Testis (tissue), 5 donors: ENCODE measurements at places on chromosomes 12 and 14. TPM values are rescaled to one million over a fixed set of nuclear protein-coding genes. Genes with fewer than 3 reads are reported as not detected.

DNA sequence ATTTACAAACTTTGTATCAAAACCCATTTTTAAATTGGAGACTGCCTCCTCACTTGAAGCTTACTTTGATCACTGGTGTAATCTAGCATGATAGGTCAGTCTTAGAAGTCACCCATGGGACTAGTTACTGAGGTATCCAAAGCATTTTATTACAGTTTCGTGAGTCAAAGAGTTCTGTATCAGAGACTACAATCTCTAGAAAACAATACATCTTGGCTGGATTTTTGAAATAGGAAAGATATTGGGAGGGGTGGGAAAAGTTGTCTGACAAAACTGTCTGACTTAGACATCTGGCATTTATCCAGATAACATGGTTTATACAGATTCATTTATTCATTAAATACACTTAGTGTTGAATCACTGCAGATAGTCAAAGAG, 173.5 kb upstream of the PDZRN4 start:
- no peak for DNase-seq

GRCh38 chr12:72330301-72330700, 58.1 kb downstream of the TRHDE start:
- DNase-seq = peak; percentile 49

- DNase-seq = no peak
These were observed 3.6 kb upstream of the CFAP73 start for GRCh38 chr12:113145720-113146551.

DNA sequence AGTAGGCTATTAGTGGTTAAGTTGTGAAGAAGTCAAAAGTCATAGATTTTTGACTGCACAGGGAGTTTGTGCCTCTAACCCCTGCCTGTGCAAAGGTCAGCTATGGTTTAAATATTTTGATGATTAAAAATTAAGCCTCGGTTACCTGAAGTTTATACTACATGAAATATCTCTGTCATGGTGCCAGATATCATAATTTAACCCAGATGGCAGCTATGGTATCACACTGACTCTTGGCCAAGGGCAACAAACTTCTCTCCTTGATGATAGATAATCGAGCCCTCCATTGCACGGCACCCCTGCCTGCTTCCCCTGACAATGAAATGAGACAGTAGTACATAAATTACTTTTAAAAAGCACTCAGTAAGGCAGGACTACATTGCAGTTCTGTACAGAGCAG, 80.8 kb downstream of the SLC35F4 start:
- no peak for DNase-seq

DNA sequence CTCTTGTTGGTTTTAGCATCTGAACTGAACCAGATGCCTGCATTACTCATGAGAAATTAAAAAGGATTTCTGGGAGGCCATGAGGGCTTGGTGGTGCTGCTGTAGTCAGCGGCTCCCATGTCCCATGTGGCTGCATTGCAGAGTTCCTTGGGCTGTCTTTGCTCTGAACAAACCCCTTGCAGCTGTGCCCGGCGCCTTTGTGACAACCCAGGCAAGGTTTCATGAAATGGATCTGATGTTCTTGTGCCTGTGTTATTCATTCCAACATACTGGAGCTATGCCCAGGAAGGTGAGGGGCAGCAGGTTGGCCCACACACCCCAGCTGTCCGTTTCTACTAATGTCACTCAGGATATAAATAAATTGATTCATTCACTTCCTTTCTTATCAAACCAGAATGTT, 40.8 kb downstream of the TGFB3 start:
- DNase-seq = no peak

DNA sequence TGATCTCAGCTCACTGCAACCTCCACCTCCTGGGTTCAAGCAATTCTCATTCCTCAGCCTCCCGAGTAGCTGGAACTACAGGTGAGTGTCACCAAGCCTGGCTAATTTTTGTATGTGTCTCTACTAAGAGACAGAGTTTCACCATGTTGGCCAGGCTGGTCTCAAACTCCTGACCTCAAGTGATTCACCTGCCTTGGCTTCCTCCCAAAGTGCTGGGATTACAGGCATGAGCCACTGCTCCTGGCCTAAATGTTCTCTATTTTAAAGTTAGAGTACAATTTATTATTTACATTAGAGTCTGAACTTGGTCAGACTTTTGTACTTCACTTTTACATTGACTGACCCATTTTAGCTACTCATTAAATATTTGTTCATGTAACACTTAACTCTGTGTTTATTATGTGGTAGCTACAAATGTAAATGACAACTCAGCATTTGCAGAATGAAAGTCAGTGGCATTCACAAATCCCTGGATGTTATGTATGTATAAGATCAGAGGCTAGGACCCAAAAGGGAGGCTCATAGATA, 409.6 kb downstream of the APAF1 start:
- no peak for DNase-seq

DNA sequence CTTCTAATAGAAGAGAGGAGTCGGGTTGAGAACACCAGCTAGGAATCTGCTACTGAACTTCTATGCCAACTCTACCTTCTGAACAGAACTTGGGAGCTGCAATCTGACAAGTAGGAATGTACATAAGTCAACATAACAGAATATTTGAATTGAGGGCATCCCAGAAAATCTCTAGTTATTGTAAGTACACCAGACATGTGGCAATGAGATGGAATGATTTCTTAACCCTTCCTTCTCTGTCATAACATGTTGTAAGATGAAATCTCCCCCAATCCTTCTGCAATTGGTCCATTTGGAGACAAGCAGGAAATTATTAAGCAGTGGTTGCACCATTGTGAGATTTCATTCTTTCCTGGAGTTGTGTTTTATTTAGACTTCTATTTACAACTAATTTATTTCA, 68.7 kb upstream of the TMPO start:
- no peak for DNase-seq

DNA sequence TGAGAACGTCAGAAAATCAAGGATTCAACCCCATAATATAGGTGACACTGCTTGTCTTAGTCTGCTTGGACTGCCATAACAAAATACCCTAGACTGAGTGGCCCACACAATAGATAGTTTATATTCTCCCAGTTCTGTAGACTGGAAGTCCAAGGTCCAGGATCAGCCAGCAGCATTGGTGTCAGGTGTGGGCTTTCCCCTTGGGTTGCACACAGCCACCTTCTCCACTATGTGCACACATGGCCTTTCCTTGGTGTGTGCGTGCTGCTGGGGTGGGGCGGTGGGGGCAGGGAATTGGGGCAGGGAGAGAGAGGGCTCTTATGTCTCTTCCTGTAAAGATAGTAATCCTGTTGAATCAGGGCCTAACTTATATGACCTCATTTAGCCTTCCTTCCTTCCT, 106.4 kb downstream of the SLC25A47 start:
- DNase-seq = no peak

DNA sequence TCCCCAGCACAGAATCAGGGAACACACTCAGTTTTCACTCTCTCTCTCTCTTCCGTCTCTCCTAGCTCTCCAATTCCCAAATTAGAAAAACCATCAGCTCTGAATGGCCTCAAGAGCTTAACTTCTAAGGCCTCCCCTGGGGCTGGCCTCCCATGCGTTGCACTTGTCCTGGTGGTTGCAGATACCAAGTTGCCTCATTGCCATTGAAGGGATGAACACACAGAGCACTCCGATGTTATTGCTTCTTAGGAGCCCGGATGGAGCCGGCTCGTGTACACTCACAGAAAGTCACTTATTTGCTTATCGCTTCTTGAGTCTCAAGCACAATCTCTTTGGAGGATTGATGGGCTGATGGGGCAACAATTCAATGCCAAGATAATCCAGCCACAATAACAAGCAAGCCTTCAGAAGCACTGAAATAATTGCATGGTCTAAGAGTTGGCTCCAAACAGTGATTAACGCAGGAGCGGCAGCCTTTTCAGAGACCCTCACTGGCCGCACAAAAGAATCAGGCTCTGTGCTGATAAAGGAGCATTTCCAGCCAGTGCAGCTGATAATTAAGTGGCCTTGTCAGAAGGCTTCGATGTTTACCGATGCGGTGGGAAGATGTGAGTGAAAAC, 175.8 kb upstream of the TMEM132C start:
- DNase-seq = no peak

- no peak for DNase-seq
These were observed 2.5 kb upstream of the RAP1B start for GRCh38 chr12:68608191-68608590.

- no peak for DNase-seq
These were observed 151.3 kb downstream of the PAH start for GRCh38 chr12:102765736-102766135.

DNA sequence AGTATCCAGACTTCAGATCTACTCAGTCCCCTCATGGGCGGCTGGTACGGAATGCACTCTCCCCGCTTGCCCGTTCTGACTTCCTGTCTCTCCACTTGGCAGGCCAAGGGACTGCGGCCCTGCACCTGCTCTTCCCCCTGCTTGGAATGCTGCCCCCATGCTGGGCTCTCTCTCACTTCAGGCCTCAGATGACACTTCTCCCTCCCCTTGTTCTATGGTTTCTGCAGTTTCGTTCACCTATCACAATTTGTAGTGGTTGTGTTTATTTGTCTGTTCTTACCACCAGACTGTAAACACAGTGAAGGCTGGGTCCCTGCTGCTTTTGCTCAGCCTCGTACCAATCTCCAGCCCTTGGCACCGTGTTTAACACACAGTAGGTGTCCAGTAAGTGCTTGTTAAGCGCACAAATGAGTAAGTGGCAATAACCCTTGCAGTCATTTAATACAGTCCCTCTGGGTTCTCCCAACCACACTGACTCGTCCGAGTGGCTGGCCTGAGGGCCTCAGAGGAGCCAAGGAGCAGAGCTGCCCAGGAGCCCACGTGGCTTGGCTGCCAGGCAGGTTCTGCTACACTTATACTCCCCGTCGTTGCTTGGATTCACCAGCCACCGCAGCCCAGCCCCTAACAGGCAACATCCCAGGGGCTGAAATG, 11.8 kb downstream of the SLC6A12 start:
- DNase-seq = no peak

DNA sequence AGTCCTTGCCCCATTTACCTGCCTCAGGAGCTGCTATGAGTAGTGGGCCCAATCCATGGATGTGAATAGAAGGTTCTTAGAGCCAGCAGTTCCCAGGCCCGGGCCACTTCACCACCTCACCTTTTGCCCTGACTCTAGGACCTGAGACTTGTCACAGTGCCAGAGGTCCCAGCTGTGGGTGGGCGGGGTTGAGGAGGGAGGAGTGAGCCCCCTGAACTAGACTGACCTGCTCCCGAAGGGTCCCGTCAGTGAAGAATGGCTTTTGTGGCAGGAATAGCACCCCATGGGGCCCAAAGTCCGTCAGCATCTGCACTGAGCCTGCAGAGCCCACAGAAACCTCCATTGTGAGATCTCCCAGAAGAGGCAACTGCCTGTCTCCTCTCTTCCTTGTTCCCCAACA, 12.9 kb downstream of the ABCD4 start:
- no peak for DNase-seq

- DNase-seq = no peak
These were observed 65.5 kb upstream of the PRKD1 start for GRCh38 chr14:29993143-29993542.

GRCh38 chr14:74579447-74580274, 32.4 kb downstream of the LTBP2 start:
- no peak for DNase-seq

GRCh38 chr12:68572661-68573060, 38.0 kb upstream of the RAP1B start:
- no peak for DNase-seq

DNA sequence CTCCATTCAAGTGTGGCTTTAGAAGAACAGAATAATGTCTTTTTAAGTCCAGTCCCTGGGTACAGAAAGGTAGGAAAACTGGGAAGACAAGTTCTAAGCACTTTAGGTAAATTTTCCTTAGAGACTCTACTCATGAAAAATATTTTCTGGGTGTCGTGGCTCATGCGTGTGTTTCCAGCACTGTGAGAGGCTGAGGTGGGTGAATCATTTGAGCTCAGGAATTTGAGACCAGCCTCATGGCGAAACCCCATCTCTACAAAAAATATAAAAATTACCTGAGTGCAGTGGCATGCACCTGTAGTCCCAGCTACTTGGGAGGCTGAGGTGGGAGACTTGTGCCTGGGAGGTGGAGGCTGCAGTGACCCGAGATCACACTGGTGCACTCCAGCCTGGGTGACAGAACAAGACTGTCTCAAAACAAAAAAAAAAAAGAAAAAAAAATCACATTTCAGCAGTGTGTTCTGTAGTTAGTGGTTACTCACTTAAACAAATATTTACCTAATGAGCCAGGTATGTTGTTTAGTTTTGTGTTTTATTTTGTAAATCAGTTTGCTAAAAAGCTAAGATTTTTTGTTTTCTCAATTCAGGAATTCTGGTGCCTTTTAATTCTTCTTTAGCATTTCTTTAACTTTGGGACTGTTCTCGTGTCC, 52.3 kb upstream of the RD3L start:
- no peak for DNase-seq

DNA sequence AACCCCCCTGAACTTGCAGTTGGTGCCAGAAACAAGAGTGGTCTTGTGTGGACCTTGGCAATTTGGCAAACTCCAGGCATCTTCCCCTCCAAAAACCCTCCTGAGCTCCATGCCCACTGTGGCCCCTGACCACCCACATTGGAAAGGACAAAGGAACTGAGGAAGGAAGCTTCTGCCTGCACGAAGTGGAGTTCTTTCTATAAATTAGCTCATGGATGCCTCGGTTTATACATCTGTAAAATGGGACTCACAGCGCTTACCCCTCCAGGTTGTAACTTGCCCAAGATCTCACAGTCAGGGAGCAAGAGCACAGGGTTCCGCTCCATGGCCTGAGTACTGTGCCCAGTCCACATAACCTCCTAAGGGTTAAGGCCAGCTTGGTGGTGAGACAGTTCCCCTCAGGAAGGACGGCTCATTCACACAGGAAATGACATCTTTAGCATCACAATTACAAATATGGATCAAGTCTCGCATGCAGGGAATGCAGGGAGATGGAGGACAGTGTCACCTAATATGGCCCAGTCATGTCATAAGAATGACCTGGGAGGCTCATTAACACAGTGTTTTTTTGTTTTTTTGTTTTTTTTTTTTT, 66.6 kb downstream of the CLMN start:
- DNase-seq = no peak

- DNase-seq = no peak
These were observed 10.8 kb upstream of the GTF2A1 start for GRCh38 chr14:81231540-81231939.

DNA sequence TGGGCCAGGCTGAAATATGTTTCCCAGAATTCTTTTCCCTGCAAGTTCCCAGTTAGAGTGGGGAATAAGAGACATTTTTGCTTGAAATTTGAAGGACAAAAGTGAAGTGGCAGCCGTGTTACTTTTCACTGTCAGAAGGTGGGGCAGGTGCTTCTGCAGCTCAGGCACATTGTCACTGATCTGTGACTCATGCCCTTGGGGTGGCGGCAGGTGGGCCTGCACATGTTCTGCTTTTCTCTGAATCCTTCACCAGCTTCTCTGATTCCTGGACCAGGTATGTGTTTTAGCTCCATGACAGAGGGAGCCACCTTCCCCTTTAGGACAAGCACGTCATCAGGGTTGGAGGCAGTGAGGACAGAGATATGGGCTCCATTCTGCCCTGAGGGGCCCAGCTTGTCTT, 11.7 kb upstream of the KCNA5 start:
- DNase-seq = no peak

GRCh38 chr12:25249931-25250738, 594 bp downstream of the KRAS start:
- peak; percentile 46 for DNase-seq

LRTM2 gene
- polyA plus RNA-seq = 0.96 TPM

HOXC9 gene
- polyA plus RNA-seq = 2.4 TPM

AQP2 gene
- 1.1 TPM for polyA plus RNA-seq

PAH gene
- polyA plus RNA-seq = 23.2 TPM

KRT83 gene
- 0.44 TPM for polyA plus RNA-seq
